ENCODE measurements at places on chromosomes 1 and 21. TPM values are rescaled to one million over a fixed set of nuclear protein-coding genes. Genes with fewer than 3 reads are reported as not detected.

MORC3 gene
- 25.5 TPM for polyA plus RNA-seq

CRYAA gene
- not detected for polyA plus RNA-seq

KRTAP19-1 gene
- not detected for polyA plus RNA-seq

FNBP1L gene
- polyA plus RNA-seq, result 0.32 TPM

ANGPTL3 gene
- not detected for polyA plus RNA-seq

ZFP69 gene
- polyA plus RNA-seq, result 2.5 TPM

TRIM17 gene
- not detected for polyA plus RNA-seq

SMG7 gene
- 19.4 TPM for polyA plus RNA-seq

AZIN2 gene
- polyA plus RNA-seq, result not detected

DNAJC6 gene
- 0.05 TPM for polyA plus RNA-seq

KCNK1 gene
- not detected for polyA plus RNA-seq

PIP5K1A gene
- 10.8 TPM for polyA plus RNA-seq

DNA sequence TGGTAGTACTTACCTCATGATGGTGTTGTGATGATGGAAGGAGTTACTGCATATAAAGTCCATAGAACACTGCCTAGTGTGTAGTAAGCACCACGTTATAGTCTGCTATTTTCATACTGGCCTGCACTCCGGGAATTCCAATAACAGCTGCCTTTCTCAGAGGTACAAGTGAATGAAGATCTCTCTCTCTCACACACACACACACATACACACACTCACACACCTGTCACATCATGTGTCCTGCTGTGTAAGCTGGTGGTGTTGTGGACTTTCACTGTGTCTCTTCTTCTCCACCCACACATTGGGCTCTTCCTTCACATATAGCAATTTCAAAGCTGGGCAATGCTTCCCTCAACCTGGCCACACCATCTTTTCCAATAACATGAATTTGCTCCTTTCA, 33.4 kb upstream of the ST6GALNAC5 start:
- no peak for DNase-seq

DNA sequence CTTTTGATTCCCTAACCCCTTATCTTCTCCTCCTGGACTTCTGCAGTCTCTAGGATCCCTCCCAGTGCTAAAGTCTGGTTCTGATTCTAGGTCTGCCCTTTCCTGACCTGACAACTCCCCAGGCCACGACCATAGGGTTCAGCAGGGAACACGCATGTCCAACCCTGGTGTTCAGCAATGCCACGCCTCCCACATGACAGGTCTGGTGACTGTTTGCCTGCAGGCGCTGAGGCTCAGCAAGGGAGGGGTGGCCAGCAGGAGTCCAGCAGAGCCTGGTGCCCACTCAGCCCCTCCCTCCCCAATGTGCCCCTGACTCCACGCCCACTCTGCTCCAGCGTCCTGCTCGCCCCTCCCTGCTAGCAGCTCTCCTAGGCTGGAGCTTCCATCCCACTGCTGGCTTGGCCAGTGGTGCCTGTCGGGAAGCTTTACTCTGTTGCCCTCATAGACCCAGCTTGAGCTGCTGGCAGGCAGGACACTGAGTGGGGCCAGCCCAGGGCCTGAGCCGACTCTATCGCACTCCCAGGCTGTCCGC, 17.3 kb downstream of the SLC9A1 start:
- peak; percentile 67 for DNase-seq

DNA sequence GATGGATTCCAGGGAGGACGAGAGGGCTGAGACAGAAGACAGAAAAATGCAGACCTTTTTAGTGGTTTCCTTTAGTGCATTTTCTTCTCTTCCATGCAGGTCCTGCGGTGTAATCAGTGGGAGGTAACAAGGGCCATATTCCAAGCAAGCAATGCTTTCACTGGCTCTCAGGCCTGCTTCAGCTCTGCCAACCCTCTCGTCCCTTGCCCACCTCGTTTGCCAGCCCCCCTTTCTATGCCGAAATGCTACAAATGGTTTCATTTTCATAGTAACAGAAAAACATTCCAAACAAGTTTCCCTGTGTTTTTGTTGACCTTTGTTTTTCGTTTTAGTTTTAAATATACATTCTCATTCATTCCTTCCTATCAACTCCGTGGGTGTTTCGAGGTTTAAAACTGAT, 443.1 kb downstream of the TTLL7 start:
- no peak for DNase-seq

DNA sequence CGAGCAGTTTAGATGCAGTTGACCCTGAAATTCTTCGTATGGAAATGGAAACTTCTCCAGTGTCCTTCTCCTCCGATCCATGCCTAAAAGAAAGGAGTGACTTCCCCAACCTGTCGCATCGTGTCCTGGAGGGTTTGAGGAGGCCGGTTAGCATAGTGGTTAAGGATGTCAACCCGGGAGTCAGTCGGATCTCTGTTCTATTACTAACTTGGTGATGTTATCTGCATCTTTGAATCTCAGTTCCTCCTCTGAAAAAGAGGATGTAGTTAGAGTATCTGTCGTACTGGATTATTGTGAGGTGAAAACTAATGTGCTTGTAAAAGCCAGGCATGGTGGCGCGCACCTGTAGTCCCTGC, 684 bp downstream of the ZBTB8B start:
- DNase-seq, result no peak

GRCh38 chr1:50424884-50425375, 1.7 kb upstream of the DMRTA2 start:
- DNase-seq, result no peak

- no peak for DNase-seq
Measured at GRCh38 chr1:75392278-75392677, 218.6 kb downstream of the SLC44A5 start.

GRCh38 chr1:232629250-232630046, 485 bp downstream of the SIPA1L2 start:
- peak; percentile 23 for DNase-seq

DNA sequence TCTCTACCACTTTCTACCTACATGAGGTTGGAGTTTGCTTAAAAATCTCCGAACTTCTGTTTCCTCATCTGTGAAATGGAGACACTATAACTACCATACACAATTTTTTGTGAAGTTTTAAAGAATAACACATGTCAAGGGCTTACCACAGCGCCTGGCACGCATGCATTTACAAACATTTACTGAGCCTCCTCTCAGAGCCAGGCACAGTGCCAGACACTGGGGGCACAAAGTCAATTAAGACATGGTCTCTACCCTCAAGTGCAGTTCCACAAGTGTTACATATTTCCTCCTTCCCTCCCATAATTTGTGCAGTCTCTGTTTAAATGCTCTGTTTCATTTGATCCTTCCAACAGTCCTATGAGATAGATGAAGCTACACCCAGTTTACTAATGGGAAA, 356.4 kb upstream of the ESRRG start:
- no peak for DNase-seq

- DNase-seq, result no peak
Measured at GRCh38 chr1:54763816-54764132, 549 bp downstream of the PARS2 start.

DNA sequence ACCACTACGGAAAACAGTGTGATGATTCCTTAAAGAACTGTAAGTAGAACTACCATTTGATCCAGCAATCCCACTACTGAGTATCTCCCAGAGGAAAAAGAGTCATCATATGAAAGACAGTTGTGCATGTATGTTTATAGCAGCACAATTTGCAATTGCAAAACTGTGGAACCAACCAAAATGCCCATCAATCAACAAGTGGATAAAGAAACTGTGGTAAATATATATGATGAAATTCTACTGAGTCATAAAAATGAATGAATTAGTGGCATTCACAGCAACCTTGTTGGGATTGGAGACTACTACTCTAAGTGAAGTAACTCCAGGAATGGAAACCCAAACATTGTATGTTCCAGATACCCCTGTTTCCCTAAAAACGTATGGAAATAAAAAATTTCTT, 337.0 kb upstream of the PTBP2 start:
- DNase-seq, result no peak

DNA sequence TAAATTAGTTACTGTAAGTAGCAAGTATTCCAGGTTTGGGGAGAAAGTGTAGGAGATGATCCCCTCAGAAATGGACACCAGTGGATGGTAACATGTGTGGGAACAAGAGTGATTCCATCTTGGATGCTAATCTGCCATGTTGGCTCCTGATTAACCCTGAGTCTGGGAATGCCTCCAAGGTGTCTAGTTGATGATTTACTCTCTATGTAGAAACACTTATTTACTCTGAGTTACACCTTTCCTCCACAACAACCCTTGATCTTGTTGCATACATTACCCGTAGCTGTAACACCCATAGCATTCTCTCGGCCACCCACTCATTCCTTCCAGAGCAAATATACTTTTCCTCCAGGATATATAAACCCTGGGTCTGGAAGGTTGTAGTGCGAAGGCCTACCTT, 315.9 kb upstream of the GREM2 start:
- no peak for DNase-seq

- no peak for DNase-seq
Measured at GRCh38 chr1:28456078-28456477, 49.8 kb upstream of the RCC1 start.

- DNase-seq, result peak; percentile 89
Measured at GRCh38 chr21:42198929-42199867, 19.7 kb upstream of the ABCG1 start.

DNA sequence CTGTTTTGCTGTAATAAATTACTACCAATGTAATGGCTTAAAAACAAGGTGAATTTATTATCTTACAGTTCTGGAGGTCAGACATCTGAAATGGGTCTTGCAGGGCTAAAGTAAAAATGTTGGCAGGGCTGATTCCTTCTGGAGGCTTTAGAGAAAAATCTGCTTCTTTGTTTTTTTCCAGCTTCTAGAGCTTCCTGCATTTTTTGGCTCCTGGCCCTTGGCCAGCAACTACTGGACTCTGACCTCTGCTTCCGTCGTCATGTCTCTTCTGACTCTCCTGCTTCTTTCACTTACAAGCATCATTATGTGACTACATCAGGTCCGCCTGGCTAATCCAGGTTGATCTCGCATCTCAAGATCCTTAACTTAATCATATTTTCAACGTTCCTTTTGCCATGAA, 350.9 kb downstream of the S1PR1 start:
- DNase-seq, result no peak

GRCh38 chr1:228390649-228391048, 16.0 kb downstream of the TRIM11 start:
- DNase-seq, result no peak

GRCh38 chr21:31218830-31219608, 125.0 kb downstream of the TIAM1 start:
- DNase-seq, result no peak

- DNase-seq, result peak; percentile 73
Measured at GRCh38 chr1:13749543-13750341, 49.8 kb downstream of the PRDM2 start.

- no peak for DNase-seq
Measured at GRCh38 chr1:119316870-119317416, 51.6 kb upstream of the HAO2 start.

- DNase-seq, result peak; percentile 47
Measured at GRCh38 chr1:205258719-205259118, 31.0 kb downstream of the TMCC2 start.

DNA sequence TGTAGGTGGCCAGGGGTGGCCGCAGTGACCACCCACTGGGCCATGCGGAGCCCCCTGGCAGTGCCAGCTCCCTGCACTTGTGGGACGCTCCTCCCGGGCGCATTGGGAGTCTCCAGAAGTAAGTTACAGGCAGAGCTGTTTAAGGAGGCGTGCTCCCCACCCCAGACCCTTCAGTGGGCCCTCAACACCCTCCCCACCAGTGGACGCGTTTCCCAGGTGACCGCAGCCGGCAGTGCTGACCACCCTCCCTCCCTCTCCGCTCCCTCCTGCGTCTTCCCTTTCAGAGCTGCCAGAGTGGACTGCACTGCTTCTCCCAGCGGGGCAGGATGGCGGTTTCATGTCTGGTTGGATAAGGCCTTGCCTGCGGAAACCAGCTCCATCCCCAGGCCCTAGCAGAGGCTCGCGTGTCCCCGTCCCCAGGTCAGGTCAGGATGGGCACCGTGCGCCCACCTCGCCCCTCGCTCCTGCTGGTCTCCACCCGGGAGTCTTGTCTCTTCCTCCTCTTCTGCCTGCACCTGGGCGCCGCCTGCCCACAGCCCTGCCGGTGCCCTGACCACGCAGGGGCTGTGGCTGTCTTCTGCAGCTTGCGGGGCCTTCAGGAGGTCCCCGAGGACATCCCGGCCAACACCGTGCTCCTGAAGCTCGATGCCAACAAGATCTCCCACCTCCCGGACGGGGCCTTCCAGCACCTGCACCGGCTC, 1.1 kb downstream of the LRRC3 start:
- DNase-seq, result no peak

- DNase-seq, result no peak
Measured at GRCh38 chr1:169884634-169885033, 9.1 kb downstream of the SCYL3 start.

GRCh38 chr21:33189824-33190223, 39.9 kb upstream of the IFNAR2 start:
- no peak for DNase-seq

GRCh38 chr1:181660621-181661020, 177.3 kb downstream of the CACNA1E start:
- DNase-seq, result no peak

DNA sequence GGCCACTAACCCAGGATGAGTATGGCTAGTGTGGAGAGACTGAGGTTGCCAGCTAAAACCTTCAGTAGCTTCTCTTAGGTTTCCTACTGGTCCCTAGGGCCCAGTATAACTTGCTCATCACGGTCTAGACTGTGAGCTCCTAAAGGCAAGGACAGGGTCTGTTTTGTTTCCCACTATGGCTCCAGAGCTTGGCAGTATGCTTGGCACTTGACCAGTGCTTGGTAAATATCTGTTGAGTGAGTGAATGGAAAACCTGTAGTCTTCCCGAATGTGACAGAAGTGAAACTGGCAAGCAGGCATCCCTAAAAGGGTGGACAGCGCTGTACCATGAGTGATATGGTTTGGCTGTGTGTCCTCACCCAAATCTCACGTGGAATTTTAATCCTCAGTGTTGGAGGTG, 13.1 kb upstream of the PARS2 start:
- DNase-seq, result no peak

- no peak for DNase-seq
Measured at GRCh38 chr1:220300442-220301121, 28.3 kb upstream of the RAB3GAP2 start.

DNA sequence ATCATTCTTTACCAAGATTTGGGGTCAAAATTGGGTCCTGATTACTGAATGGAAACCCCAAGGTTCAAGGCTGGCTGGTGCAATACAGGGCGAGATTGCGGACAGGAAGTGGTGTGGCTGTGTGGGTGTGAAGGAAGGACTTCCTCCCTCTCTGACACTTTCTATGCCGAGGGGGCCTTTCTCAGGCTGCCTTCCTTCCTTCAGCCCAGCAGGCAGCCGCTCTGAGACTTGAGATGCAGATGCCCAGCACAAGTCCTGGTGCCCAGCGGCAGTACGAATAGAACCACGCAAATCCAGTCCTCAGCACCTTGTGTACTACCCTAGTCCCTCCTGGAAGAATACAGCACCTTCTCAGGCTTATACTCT, 16.3 kb downstream of the BATF3 start:
- peak; percentile 95 for DNase-seq

GRCh38 chr21:38688068-38688467, 117.7 kb upstream of the ETS2 start:
- no peak for DNase-seq

GRCh38 chr1:181099152-181100014, 10.9 kb downstream of the IER5 start:
- no peak for DNase-seq

- no peak for DNase-seq
Measured at GRCh38 chr21:46110499-46111192, 12.7 kb downstream of the COL6A2 start.

GRCh38 chr1:8018492-8019228, 7.4 kb downstream of the ERRFI1 start:
- DNase-seq, result no peak

GRCh38 chr1:72056516-72056915, 225.8 kb downstream of the NEGR1 start:
- no peak for DNase-seq
